ENCODE measurements at places on chromosomes 13 and 19.

- peaks cover 8% of the 10 kb centered on the region for H3K4me1 ChIP-seq
- H3K27me3 ChIP-seq = no peaks in the 10 kb centered on the region
- H3K4me3 ChIP-seq = peak within 1 kb of the TSS; percentile 87
- H3K27ac ChIP-seq = peak within 1 kb of the TSS; percentile 94
- H3K36me3 ChIP-seq = peaks cover 32% of the 10 kb centered on the region
- peak; percentile 90 for DNase-seq
These were observed at the start of gene ZNF71 for GRCh38 chr19:56594783-56595547. Gene ZNF71, plus strand, starts transcription at chr19:56595302. Its CDS starts 6,257 bp downstream, at chr19:56601559.

GRCh38 chr19:45349430-45349941 lies 8.9 kb downstream of the KLC3 start:
- peaks cover 14% of the 10 kb centered on the region for H3K27me3 ChIP-seq
- peaks cover 6% of the 10 kb centered on the region for H3K36me3 ChIP-seq
- H3K4me3 ChIP-seq = no peak overlapping the region
- no peak overlapping the region for H3K27ac ChIP-seq
- peaks cover 2% of the 10 kb centered on the region for H3K4me1 ChIP-seq
- no peak for DNase-seq

DNA sequence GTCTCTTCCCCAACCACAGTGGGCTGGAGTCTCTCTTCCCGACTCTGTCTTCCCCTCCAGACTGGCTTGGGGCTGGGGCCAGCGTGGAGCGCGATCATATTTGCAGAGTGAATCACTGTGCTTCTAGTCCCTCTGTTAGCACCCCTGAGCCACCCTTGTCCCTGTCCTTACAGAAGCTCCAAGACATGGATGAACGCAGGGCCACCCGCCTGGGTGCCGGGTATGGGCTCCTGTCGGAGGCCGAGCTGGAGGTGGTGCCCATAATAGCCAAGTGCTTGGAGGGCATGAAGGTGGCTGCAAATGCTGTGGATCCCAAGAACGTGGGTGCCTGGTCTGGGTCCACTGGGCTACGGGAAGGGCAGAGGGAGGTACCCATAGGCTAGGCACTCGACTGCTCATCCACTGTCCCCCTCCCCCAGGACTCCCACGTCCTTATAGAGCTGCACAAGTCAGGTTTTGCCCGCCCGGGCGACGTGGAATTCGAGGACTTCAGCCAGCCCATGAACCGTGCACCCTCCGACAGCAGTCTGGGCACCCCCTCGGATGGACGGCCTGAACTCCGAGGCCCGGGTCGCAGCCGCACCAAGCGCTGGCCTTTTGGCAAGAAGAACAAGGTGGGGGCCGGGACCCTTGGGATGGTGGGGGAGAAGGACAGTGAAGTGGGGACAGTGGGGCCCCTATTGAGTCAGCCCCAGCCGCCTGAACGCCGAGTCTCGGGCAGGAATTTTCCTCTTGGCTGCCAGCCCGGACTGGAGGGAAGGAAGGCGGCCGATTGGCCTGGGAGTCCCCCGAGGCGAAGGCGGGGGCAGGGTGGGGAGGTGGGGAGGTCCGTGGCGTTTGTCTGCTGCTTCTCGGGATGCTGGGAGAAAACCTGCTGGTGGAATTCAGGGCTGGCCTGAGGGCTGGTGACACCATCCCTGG lies 5.2 kb downstream of the TRIP10 start:
- peaks cover 4% of the 10 kb centered on the region for H3K4me1 ChIP-seq
- peak overlapping the region; percentile 89 for H3K27ac ChIP-seq
- no peak overlapping the region for H3K4me3 ChIP-seq
- H3K36me3 ChIP-seq = peaks cover 34% of the 10 kb centered on the region
- no peak for DNase-seq
- H3K27me3 ChIP-seq = no peaks in the 10 kb centered on the region

- H3K4me3 ChIP-seq = no peak overlapping the region
- no peak overlapping the region for H3K27ac ChIP-seq
- H3K36me3 ChIP-seq = no peaks in the 10 kb centered on the region
- peaks cover 19% of the 10 kb centered on the region for H3K27me3 ChIP-seq
- no peaks in the 10 kb centered on the region for H3K4me1 ChIP-seq
These were observed 375.4 kb upstream of the ZNF507 start for GRCh38 chr19:31970027-31970461.

- DNase-seq = no peak
- no peaks in the 10 kb centered on the region for H3K36me3 ChIP-seq
- H3K27ac ChIP-seq = no peak overlapping the region
- H3K4me3 ChIP-seq = no peak overlapping the region
- peaks cover 8% of the 10 kb centered on the region for H3K4me1 ChIP-seq
- H3K27me3 ChIP-seq = no peaks in the 10 kb centered on the region
These were observed 214.1 kb downstream of the COL4A1 start for GRCh38 chr13:110092831-110093247.

- no peaks in the 10 kb centered on the region for H3K36me3 ChIP-seq
- peaks cover 15% of the 10 kb centered on the region for H3K4me1 ChIP-seq
- peak overlapping the region; percentile 41 for H3K27ac ChIP-seq
- DNase-seq = no peak
These were observed 46.5 kb upstream of the RCBTB2 start for GRCh38 chr13:48579165-48579918.

- peaks cover 27% of the 10 kb centered on the region for H3K4me1 ChIP-seq
- peaks cover 12% of the 10 kb centered on the region for H3K27me3 ChIP-seq
- H3K27ac ChIP-seq = peak overlapping the region; percentile 65
- no peak for DNase-seq
- peak overlapping the region; percentile 22 for H3K4me3 ChIP-seq
These were observed 67.0 kb upstream of the SERP2 start for GRCh38 chr13:44306371-44307192.

DNA sequence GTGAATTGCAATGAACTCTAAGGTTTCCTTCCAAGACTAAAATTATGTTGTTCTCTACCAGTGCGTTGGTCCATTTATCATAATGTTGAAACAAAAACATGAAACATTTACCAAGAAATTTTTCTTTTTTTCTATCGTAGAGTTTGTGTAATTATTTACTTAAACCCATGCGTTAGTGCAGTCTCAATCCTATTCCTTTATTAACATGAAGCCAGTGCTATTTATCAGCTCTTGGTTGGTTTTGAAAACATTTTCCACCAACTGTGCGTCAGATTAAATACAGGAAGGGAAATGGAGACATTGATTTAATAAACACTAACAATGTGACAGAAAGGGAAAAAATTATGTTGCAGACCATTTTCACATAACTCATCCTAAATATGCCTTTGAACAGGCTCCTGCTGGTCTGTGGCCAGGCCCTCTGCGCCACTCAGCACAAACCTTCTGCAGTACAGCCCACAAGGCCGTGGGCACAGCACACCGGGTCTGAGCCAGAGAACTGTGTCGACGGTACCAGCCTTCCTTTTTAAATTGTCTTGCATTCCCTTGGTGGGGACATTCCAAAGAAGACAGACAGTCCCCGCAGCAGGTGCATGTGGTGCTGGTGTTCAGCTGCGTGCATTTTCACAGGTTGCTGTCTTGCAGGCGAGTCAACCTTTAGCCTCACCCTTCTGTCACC lies 135.8 kb downstream of the SHISA2 start:
- no peak overlapping the region for H3K4me3 ChIP-seq
- H3K4me1 ChIP-seq = peaks cover 14% of the 10 kb centered on the region
- H3K27ac ChIP-seq = no peak overlapping the region

GRCh38 chr19:18612772-18613588 lies at the start of gene TMEM59L:
Gene TMEM59L, plus strand, starts transcription at chr19:18612870. Its CDS starts 89 bp downstream, at chr19:18612959.
- H3K36me3 ChIP-seq = no peaks in the 10 kb centered on the region
- peaks cover 67% of the 10 kb centered on the region for H3K27me3 ChIP-seq
- DNase-seq = no peak
- H3K4me3 ChIP-seq = peak within 1 kb of the TSS; percentile 63

- no peak overlapping the region for H3K27ac ChIP-seq
- no peaks in the 10 kb centered on the region for H3K27me3 ChIP-seq
- no peak overlapping the region for H3K4me3 ChIP-seq
- H3K36me3 ChIP-seq = no peaks in the 10 kb centered on the region
- peaks cover 2% of the 10 kb centered on the region for H3K4me1 ChIP-seq
These were observed 125.2 kb downstream of the LACC1 start for GRCh38 chr13:44004878-44005277.

DNA sequence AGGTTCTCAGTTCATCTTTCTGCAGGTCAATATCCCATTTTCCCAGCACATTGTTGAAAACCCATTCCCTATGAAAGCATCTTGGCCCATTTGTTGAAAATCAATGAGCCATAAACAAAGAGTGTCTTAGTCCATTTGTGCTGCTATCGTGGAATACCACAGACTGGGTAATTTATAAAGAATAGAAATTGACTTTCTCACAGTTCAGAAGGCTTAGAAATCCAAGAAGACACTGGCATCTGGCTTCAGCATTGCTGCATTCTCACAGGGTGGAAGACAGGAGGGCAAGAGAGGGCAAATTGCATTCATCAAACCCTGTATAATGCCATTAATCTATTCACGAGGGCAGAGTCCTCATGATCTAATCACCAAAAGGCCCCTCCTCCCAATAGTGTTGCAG lies 34.1 kb downstream of the ZNF823 start:
- DNase-seq = no peak
- H3K4me3 ChIP-seq = no peak overlapping the region
- H3K27ac ChIP-seq = no peak overlapping the region
- H3K27me3 ChIP-seq = peaks cover 12% of the 10 kb centered on the region

GRCh38 chr13:90084684-90085290 lies 1262.7 kb upstream of the MIR17HG start:
- H3K4me3 ChIP-seq = no peak overlapping the region
- H3K27ac ChIP-seq = no peak overlapping the region
- DNase-seq = no peak

GRCh38 chr13:22000191-22000590 lies 329.3 kb downstream of the FGF9 start:
- no peaks in the 10 kb centered on the region for H3K4me1 ChIP-seq
- DNase-seq = no peak
- H3K27me3 ChIP-seq = peaks cover 6% of the 10 kb centered on the region
- H3K36me3 ChIP-seq = no peaks in the 10 kb centered on the region
- H3K27ac ChIP-seq = no peak overlapping the region

GRCh38 chr19:55907286-55907685 lies 24.9 kb downstream of the NLRP13 start:
- DNase-seq = no peak
- H3K36me3 ChIP-seq = peaks cover 4% of the 10 kb centered on the region
- no peaks in the 10 kb centered on the region for H3K27me3 ChIP-seq
- no peaks in the 10 kb centered on the region for H3K4me1 ChIP-seq
- no peak overlapping the region for H3K27ac ChIP-seq

DNA sequence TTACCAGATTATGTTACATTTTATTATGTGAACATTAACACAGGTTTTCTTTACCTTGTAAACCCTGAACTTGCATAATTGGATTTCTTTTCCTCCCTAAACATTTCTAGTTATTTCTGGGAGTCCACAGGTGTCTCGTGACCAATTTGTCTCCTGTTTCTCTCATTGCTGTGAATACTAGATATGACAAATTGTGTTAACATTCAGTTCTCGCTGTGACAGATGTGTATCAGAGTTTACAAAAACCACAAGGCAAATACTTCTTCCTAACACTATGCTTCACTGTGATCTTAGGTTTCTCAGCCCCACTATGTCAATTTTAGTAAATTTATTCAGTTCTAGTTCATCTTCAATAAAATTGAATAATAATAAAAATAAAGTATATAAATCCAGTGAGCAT lies 1554.9 kb downstream of the EFNB2 start:
- H3K27me3 ChIP-seq = peaks cover 17% of the 10 kb centered on the region
- H3K36me3 ChIP-seq = no peaks in the 10 kb centered on the region
- DNase-seq = no peak
- H3K27ac ChIP-seq = no peak overlapping the region
- H3K4me1 ChIP-seq = peaks cover 7% of the 10 kb centered on the region

DNA sequence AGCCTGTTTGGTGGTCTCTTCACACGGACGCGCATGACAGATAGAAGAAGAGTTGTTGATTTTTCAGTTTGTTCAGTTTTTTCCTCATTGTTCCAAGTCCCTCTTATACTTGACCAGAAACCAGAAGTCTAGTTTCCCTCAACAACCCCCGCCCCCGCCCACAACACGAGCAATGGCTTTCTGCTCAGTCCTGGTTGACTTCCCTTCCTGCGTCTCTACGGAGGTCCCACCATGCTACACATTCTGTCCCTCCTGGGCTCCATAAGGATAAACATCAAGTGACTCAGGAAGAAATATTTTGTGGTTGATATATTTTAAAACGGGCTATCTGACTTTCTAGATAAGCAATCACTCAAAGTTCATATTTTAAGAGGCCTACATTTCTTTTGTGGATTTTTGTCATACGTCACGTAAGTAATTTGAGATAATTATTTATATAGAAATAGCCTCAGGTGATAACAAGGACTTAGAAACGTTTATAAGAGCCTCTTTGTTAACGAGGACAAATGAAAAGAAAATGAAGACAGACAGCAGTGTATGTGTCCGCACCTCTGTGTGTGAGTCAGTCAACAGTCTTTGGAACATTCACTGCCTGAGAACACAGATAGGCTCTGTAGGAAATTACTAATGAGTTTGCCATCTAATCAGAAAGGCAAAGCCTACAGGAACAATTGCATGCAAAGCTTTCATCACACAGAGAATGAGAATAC lies 214.4 kb downstream of the RAP2A start:
- peaks cover 5% of the 10 kb centered on the region for H3K4me1 ChIP-seq
- no peaks in the 10 kb centered on the region for H3K36me3 ChIP-seq
- no peak overlapping the region for H3K4me3 ChIP-seq
- DNase-seq = no peak
- H3K27me3 ChIP-seq = peaks cover 5% of the 10 kb centered on the region

DNA sequence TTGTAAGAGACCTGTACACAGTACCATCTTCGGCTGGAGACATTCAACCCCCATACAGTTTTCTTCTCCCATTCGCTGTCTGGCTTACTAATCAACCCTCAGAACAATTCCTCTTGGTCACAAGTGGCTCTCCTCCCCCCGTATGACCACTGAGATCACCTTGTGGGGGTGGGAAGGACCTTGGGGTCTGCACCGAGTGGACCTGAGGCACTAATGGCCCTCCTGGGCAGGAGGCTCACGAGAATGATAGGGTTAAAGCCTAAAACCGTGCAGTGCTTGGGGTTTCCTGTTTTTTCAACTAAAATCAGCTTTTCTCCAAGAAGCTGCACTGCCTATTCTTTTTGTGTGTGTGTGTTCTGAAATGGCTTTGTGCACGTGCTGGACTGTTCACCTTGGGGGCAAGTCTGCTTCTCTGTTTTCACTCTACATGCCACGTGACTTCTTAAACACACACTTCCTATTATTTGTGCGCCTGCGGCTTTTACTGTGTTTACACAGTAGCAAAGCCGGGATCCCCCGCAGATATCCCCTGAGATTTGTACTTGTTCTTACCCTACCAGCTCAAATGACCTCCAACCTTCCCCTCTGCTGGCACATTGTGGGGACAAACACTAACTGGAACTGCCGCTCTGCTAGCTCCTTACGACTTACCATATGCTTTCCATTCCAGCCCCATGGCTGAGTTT lies 12.3 kb downstream of the RBM26 start:
- no peak for DNase-seq
- peaks cover 33% of the 10 kb centered on the region for H3K36me3 ChIP-seq
- H3K4me3 ChIP-seq = no peak overlapping the region
- peak overlapping the region; percentile 76 for H3K27ac ChIP-seq

Measured in progenitor cell of endocrine pancreas (in vitro differentiated cells).